ENCODE measurements at places on chromosomes 16 and 17.

GRCh38 chr16:9992441-9992840, 189.8 kb downstream of the GRIN2A start:
- no peak for DNase-seq

- DNase-seq: no peak
These were observed 44.7 kb downstream of the NEUROD2 start for GRCh38 chr17:39562976-39563375.

DNA sequence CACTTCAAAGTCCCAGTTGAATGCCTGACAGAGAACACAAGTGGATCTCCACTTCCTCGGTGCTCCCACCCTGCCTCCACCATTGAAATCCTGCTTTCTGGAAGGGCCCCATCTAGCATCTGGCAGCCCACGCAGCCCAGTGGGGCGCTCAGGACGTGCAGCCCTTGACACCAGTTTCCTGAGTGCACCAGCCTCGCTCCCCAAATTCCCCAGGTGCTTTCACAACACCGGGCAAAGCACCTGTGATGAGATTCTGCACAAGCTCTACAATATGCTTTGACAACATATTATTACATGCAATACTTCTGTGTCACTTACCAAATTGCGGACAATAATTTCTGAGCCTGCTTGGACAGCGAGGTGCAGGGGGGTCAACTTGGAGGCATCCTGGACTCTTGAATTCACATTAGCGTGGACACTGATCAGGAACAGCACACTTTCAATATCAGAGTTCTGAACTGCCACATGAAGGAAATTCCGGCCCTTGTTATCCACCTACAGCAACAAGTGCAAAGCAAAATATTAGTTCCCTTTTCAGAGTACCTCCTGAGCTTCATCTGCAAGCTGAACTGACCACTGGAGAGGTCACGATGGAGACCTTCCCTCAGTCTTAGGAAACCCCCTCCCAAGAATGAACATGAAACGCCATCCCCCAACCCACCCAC, 33.9 kb downstream of the CYB5D2 start:
- no peak for DNase-seq

- no peak for DNase-seq
These were observed 102.2 kb upstream of the SDK2 start for GRCh38 chr17:73746314-73747073.

DNA sequence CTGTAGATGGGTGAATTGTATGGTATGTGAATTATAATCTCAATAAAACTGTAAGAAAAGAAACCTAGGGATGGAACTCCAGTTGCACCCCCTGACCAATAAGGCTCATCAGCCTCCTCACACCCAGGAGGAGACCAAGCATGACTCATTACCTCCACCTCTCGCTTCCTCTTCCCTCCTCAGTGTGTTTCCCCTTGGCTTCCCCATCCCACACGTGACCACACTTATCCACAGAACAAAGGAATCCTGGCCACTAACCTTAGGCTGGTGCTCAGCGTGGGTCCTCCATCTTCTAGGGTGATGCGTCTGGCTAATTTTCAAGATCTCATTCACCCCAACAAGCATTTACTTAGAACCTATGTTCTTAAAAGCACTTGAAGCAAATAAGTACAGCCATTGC, 36.2 kb upstream of the MAP3K14 start:
- no peak for DNase-seq

GRCh38 chr17:48628649-48629410, 2.7 kb upstream of the HOXB9 start:
- no peak for DNase-seq

GRCh38 chr17:43170140-43170765, 761 bp upstream of the NBR1 start:
- DNase-seq: peak; percentile 97

DNA sequence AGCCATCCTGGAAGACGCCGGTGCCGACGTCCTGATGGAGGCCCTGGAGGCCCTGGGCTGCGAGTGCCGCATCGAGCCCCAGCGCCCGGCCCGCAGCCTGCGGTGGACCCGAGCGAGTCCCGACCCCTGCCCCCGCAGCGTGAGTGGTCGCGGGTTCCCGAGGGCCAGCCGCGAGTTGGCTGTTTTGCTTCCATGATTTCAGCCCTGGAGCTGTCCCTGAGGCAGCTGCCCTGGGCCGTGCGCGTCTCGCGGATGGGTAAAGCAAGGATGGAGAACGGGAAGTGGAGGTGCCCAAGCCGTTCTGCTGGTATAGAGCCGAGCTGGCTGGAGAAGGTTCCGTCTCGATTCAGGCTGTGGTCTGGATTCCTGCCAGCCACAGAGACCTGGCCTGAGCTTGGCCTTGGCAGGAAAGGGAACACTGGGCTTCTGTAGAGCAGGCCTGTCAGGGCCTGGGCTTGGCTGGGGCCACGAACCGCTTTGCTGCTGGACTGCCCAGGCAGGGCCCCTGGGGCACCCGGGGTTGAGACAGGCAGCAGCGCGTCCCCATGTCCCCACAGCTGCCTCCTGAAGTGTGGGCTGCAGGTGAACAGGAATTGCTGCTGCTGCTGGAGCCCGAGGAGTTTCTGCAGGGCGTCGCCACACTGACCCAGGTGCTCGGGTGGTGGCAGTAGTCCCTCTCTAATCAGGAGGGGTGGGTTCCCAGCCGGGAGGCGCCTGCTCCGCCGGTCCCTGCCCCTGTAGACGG, 941 bp upstream of the MRPS34 start:
- peak; percentile 9 for DNase-seq

DNA sequence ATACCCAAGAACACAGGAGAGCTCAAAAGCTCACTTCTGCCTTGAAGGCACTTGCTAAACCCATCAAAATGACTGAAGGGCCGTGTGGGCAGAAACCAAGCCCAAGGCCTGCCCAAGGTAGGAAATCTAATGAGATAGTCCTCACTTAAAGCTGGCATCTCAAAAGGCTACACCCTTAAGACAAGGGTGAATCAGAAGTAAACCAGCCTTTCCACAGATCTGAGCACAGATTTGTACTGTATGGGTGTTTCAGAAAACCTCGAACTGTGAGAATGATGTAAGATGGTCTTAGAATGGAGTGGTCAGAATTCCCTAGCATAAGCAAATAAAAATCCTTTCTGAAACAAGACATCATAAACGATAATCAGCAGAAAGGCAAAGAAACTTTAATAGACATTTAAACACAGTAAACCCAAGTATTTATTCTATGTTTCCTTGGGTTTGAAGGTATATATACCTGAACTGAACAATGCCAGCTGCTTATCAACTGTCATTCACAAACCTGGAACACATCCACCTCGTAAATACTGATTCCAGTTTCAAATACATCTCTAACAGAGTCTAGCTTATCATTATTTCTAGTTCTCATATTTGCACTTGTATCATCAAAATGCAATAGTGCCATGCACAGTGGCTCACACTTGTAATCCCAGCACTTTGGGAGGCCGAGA, 37.8 kb downstream of the GLG1 start:
- DNase-seq: peak; percentile 18

GRCh38 chr17:41537990-41538389, 9.9 kb upstream of the KRT19 start:
- DNase-seq: no peak

DNA sequence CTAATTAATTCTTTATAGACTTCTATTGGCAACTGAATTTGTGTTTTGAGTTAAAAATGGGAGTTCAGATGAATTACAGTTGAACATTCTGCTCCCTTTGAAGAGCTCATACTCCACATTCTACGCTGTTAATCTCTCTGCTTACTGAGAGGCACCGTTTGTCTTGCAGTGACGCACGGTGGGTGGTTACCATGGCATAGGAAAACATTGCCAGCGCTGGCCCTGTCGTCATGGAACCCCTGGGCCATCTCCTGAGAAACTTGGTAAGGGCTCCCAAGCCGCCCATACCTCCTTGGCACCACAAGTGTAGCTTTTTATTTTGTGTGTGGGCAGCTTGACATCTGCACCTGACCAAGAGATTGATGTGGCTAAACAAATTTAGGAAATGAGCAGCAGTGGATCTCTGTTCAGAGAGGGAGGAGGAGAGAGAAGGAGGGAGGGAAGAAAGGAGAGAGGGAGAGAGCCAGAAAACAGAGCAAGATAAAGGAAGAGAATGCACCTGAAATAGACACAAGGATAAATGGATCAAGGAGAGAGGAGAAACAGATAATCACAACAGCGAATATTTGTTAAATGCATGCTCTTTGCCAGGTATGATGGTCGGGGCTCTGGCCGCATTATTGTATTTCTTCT, 398.5 kb downstream of the HAPSTR1 start:
- DNase-seq: no peak

DNA sequence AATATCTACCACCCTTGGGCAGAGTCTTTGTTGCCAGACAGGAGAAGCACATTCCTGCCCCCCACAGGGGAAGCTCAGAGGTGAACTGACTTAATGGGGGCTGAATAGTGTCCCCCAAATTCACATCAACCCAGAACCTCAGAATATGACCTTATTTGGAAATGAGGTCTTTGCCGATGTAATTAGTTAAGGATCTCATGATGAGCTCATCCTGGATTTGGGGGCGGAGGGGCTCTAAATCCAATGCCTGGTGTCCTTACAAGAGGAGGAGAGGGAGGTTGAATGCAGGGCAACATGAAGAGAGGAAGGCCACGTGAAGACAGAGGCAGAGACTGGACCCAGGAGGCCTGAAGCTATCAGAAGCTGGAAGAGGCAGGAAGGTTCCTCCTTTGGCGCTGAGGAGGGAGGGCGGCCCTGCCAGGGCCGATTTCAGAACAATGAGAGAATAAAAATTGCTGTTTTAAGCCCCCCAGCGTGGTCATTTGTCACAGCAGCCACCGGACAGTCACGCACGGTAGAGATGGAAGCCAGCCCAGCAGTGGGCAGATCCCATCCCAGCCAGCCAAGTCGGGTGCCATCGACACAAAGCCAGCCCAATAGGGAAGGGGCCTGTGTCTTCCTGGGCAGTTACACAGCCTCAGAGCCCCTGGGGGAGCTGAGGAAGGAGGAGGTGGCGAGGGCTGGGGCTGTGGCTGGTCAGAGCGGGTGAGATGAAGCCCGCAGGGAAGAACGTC, 21.3 kb downstream of the C16orf74 start:
- no peak for DNase-seq

DNA sequence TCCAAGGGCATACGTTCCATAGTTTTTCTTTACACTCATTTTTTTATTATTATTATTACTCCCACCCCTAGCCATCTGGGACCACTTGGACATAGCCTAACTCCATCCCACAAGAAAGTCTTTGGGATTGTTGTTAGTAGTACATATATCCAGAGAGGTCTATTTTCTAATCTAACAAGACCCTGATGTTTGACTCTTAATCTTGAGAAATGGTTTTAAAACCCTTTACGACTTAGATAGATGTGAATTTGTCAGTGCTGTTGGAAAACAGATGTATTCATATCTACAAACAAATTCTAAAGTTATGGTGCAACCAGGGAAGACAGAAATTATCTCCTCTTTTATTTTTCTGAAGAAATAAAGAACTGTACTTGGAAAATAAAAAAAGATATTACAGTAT, 197.8 kb downstream of the CDH11 start:
- no peak for DNase-seq

DNA sequence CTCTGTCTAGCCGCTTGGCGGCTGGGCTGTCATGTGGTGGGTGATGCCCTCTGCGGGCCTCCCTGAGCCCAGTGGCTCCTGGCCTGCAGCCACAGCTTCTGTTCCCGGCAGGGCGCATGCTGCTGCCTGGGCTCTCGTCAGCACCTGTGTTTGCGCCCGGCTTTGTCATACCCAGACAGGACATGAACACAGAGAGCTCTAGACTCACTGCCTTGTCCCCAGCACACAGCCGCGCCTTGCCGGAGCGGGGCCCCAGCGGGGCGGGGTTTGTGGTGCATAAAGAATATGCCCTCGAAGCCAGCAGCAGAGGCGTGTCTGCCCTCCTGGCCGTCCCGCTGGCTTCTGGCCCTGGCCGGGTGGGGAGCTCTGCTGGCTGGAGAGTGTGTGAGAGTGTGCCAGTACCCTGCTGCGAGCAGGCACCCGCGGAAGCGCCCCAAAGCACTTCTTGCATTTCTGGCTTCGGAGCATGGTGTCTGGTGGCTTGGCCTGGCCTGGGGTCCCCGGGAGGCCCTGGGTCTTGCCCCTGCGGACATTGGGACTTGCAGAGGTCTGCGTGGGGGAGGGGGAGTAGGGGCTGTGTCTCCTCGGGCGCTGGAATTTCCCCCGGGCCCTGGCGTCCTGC, 14.4 kb downstream of the ASPSCR1 start:
- DNase-seq: peak; percentile 5

DNA sequence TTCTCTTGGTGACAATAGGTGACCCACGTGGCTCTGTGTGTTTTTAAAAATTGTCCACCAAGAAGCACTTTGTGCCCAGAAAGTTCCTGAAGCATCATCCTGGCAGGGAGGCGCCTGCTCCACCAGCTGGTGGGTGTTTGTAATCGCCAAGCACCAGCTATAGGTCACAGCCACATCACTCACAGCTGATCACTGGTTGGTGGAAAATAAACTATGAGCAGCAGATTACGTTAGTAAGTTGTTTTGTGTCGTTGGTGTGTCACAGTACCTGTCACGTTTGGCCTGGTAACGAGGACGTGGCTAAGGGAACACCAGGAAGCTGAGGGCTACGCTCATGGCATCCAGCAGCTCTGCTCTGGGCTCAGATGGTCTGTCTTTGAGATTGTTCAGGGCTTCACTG, 10.1 kb downstream of the MRM3 start:
- no peak for DNase-seq

DNA sequence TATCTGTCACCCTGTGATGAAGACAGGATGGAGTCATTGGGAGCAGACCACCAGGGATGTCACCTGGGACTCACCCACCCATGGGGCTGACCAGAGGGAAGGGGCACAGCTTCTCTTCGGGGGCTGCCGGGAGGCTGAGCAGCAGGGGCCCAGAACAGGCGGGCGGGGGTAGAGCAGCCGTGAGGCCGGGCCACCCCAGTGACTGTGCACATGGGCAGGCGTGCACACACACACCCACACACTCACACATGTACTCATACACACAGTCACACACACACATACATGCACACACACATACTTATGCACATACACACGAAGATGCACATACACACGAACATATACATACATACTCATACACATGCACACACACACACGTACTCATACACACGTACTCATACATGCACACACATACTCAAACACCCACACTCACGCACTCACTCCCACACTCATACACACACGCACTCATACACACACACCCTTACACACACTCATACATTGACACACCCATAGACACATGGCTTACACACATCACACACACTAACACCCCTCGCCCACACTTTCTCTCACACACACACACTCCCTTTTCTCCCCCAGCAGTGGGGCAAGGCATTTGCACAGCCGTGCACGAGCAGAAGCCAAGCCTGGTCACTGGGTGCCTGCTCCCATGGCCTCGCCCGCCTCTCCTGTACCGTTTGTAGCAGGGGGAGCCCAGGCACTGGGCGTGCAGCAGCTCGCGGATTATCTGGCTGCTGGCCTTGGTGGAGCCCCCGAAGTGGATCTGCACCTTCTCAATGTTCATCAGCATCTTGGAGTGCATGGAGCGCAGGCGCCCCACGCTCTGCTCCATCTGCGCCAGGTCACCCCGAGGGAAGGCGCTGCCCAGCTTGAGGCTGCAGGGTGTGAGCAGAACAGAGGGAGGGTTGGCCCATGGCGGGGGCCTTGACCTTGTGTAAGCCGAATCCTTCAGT, 12.4 kb downstream of the UBALD2 start:
- DNase-seq: no peak

GRCh38 chr17:33464669-33465280, 171.7 kb upstream of the ASIC2 start:
- no peak for DNase-seq

GRCh38 chr17:4837471-4838308, 4.5 kb downstream of the MINK1 start:
- no peak for DNase-seq

- no peak for DNase-seq
These were observed 40.2 kb downstream of the ZNF750 start for GRCh38 chr17:82799591-82799990.
